Activated CD4-positive, alpha-beta T cell treated with anti-CD3 and anti-CD28 coated beads for 4 hours (primary cell): ENCODE measurements at places on chromosomes 7 and 10.

- DNase-seq, result no peak
Observed at GRCh38 chr10:125769175-125769574, 6.4 kb downstream of the MMP21 start.

DNA sequence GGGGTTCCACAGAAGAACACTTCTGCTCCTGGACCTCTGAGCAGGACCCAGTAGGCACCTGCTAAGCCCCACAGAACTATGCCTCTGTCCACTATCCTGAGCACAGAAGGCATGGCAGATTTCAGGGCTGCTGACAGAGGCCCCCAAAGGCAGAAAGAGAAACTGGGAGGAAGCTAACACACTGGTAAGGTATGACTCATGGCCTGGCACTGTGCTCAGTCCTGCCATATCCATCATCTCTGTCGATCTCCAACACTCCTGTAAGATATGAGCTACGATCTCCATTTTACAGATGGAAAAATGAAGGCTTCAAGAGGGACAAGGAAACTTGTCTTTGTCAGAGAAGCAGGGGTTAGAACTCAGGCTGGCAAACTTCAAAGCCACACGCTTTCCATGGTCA, 62.2 kb downstream of the GRID1 start:
- DNase-seq, result no peak

- no peak for DNase-seq
Observed at GRCh38 chr7:96177353-96177752, 144.5 kb downstream of the SLC25A13 start.

DNA sequence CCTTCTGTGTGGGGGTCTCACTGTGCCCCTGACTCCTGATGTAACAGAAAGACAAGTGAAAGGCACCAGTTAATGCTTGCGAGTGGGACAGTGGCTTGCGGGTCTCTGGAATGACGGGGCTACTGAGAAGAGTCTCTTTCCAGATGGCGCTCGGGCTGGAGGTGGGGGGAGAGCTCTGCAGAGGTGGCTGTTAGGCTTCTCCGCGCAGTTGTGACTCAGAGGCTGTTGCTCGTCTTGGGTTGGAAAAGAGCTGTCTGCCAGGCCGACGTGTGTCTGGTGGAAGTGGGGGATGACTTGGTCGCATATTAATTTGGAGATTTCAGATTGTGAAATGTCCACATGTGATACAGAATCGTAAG, 27.9 kb upstream of the SH2B2 start:
- DNase-seq, result no peak

DNA sequence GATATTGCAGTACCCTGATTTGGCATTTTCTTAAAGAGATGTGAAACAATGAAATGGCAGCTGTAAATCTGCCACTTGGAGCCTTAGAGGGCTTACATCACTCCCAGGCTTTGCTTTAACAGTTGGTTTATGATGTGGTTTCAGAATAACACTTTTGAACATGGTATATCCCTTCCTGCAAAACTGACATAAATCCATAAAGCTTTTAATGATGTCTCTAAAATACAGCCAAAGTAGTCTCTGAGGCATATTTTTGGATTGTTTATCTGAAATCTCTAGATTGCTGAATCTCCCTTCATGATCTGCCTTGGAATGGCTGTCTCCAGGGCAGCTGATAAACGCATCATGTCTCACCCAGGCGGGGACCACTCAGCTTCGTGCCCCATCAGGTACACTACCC, 377.8 kb upstream of the C7orf33 start:
- no peak for DNase-seq
